ENCODE measurements at places on chromosomes 6 and 20.

DNA sequence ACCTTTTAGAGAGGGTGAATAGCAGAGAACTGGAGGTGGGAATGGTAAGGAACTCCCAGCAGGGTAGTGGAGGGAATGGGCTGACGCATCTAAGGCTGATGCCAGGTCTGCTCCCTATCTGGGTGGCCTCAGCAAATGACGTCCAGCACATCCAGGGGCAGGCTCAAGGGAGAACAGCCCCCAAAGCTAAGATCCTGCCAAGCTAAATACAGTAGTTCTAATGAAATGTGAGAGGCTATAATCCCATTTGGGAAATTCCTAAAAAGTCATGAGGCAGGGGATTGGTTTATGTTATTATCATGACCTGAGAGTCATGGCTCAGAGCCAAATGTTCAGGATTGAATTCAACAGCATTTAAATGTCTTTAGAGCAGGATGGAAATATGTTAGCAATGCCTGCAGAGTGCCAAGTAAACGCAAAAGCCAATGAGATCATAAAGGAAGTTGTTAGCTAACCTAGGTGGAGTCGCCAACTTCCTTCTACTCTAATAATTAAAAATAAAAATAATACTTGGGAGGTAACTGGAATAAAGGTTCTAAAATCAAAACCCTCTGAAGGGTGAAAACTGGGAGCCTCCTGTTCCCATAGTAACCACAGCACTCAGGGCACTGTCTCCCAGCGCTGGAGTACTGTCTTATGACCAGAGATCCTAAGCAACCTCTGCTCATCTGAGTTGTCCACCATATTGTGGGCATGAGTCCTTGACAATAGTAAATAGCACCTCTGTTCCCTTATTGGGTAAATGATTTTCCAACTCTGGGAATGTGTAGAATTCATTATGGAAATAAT lies 34.8 kb downstream of the IYD start:
- DNase-seq = peak; percentile 10

- DNase-seq = no peak
These were observed 30.4 kb downstream of the ZDHHC14 start for GRCh38 chr6:157411368-157411767.

DNA sequence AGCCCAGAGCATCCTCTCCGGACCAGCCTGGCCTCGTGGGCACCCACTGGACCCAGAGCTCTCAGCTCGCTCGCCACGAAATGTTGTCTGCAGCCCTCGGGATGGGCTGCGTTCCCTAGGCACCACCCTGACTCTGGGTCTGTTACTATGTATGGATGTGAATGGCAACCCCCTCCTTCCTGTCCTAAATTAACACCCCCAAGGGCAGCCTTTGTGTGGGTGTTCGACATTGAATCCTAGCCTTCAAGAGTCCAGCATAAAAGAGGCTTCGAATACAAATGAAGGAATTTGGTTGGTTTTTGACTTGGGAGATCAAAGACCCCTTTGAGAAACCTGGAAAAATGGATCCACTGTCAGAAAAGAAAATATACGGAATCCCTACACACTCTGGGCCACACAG lies 86.1 kb downstream of the BMP7 start:
- DNase-seq = no peak

GRCh38 chr20:16970776-16971175 lies 222.6 kb downstream of the OTOR start:
- no peak for DNase-seq

GRCh38 chr6:118298476-118299427 lies 249.3 kb upstream of the PLN start:
- no peak for DNase-seq

- no peak for DNase-seq
These were observed 96.9 kb upstream of the ARMC2 start for GRCh38 chr6:108751282-108751681.

- peak; percentile 47 for DNase-seq
These were observed 108.8 kb downstream of the PREX1 start for GRCh38 chr20:48718786-48719578.

GRCh38 chr6:25217302-25217701 lies 61.9 kb upstream of the CARMIL1 start:
- DNase-seq = no peak

- no peak for DNase-seq
These were observed 114.7 kb upstream of the PHACTR1 start for GRCh38 chr6:12601881-12602280.

DNA sequence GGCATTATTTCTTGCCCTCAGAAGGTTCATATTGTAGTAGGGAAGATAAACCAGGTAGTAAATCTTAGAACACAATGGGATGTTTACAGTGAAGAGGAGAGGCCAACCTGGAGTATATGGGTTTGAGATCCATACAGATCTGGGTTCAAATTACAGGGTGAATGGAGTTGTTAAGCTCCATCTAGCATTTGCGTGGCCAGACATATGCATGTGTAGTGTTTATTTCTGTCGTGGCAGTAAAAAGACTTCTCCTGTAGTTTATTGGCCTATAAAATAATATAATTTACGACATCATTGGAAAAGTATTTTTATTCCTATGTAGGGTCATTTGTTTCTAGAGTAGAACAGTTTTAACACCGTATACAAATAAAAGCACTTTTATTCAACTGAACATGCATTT lies 25.2 kb upstream of the TULP4 start:
- no peak for DNase-seq

DNA sequence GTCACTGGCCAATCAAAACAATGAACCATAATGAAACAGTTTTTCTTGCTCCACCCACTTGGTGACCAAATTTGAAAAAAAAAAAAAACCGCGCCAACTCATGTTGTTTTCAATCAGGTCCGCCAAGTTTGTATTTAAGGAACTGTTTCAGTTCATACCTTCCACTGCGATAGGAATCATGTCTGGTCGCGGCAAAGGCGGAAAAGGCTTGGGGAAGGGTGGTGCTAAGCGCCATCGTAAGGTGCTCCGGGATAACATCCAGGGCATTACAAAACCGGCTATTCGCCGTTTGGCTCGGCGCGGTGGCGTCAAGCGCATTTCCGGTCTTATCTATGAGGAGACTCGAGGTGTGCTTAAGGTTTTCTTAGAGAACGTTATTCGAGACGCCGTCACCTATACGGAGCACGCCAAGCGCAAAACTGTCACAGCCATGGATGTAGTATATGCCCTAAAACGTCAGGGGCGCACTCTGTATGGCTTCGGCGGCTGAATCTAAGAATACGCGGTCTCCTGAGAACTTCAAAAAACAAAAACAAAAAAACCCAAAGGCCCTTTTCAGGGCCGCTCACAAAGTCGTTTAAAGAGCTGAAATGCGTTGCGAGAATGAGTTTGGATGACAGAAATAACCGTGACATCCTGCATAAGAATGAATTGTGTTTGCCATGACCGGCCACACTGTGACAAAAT lies 16.7 kb downstream of the HFE start:
- DNase-seq = peak; percentile 95

All from ELR (cell line).